ENCODE measurements at places on chromosomes 11 and 22. TPM values are rescaled to one million over a fixed set of nuclear protein-coding genes. Genes with fewer than 3 reads are reported as not detected.
A peak's percentile ranks its signal among the peaks of the same experiment; 100 is the strongest.

- DNase-seq, result no peak
Observed at GRCh38 chr22:43267332-43267980, 75.7 kb downstream of the SCUBE1 start.

Gene C11orf42
- not detected for total RNA-seq

GRCh38 chr11:110716361-110716760 is 4.1 kb upstream of the ARHGAP20 start:
- DNase-seq, result no peak

DNA sequence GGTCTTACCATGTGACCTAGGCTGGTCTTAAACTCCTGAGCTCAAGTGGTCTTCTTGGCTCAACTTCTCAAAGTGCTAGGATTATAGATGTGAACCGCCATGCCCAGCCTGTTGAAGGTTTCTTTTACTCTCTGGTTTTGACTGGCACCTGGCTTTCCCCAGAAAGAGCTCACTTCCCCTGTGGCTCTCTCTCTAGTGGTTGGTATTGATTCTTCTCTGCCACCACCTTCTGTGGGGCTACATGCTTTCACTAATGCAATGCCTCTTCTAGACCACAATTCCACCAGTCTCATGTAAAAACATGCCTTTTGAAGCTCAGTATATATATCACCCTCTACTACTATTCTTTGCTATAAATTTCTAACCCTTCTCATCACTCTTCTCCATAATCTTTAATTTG is 67.2 kb downstream of the CCDC83 start:
- no peak for DNase-seq

DNA sequence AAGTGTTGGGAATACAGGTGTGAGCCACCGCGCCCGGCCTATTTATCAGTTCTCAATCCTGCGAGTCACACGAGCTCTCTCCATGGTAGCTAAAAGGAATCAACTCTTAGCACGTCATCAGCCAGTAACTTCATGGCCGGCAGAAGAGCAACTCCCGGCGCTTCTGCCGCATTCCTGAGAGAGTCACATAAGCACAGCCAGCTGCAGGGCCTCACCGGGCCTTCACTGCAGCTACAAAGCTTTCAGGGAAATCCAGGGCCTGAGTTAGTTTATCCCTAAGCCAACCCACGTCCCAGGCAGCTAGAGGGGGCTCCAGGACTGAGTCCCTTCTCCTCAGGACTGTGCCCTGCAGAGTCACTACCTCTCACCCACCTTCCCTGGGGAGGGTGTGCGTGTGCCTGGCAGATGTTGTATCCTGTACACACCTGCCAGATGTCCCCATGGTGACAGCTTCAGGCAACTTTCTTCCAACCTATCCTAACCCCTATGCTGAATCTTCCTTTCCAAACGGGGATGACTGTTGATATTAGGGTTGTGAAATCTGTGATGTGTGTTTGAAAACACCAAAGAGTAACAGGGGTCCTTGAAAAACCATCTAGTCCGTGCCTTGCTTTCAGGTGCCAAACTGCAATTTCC is 45.9 kb upstream of the ARFGAP3 start:
- no peak for DNase-seq

Gene DDX10
- total RNA-seq, result 18.8 TPM

DNA sequence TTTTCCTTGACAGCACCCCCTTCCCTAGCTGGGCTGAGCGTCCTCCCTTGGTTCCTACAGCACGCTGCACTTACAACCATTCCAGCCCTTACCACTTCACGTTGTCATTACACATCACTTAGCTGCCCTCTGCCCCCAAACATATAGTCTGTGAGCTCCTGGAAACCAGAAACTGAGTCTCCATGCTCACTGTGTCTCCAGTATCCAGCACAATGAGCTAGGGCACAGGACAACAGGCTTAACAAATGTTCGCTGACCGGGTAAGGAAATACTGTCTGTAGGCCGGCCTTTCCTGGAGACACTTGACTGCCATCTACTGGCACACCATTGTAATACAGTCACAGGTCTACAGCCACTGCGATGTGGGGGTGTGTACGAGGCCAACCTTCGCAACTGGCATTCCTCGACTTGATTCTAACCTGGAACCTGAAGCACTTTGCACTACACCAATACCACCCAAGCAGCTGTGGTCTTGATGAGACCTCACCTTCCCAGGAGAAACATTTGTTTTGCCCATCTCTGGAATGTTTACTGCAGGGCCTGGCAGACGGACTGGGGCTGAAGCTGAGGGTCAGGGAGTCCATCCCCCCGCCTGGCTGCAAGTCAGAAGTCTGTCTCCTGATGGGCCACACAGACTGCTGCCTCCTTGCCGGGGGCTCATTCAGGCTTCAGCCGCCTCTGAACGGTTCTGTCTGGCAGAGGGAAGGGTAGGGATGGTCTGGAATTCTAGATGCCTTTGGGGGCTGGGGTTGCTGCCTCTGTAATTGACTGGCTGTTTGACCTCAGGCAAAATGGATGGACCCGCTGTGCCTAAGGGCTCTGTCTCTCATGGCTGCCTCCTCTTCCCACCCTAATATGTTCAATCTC is 72.0 kb downstream of the SYN3 start:
- DNase-seq, result peak; percentile 73

DNA sequence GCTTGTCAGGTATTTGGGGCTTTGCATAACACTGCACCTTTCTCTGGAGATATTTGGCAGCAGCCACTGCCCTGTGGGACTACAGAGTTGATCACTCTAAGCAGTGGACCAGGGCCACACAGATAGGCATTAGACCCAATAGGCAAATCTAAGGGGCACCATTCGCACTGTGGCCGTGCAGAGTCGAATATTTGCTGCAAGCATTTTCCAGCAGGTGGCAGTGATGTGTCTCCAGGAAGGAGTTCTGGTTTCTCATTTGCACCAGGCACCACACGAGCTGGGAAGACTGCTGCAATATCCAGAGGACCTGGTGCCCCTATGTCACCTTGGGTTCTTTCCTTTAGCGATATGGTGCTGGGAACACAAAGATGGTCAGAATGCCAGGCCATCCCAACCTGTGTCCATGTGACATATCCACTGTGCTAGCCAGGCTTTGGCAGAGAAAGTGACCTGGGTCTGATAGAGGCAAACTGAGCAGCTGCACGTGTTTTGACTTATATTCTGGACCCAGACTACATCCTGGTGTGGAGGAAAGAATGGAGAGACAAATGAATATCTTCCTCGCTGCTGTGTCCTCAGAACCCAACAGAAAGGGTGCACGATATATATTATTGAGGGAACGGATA is 318.7 kb downstream of the BUD13 start:
- peak; percentile 66 for DNase-seq

Gene MRGPRX3
- total RNA-seq, result not detected

Gene RIC3
- 34.4 TPM for total RNA-seq

Gene MB
- total RNA-seq, result not detected

Measured in glutamatergic neuron (in vitro differentiated cells).